ENCODE measurements at places on chromosomes 1 and 21. TPM values are rescaled to one million over a fixed set of nuclear protein-coding genes. Genes with fewer than 3 reads are reported as not detected.
A peak's percentile ranks its signal among the peaks of the same experiment; 100 is the strongest.

DNA sequence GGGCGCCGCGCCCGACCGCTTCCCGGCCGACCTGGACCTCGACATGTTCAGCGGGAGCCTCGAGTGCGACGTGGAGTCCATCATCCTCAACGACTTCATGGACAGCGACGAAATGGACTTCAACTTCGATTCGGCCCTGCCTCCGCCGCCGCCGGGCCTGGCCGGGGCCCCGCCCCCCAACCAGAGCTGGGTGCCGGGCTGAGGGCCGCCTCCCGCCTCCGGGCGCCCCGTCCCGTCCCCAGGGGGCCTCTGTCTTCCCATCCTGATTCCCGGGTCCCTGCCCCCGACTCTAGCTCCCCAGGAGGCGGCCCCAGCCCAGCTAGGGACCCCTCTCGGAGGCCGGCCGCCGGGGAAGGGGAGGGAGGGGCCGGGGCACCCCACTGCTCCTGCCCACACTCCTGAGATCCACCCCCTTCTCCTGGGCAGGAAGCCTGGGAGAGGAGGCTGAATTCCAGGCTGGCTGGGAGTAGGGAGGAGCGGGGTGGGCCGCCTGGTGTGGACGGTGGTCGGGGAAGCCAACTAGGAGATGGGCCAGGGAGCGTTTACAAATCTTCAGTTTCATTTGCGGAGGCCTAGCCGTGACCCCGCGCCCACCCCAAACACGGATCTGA, 21.4 kb downstream of the FOXO6 start:
- H3K27me3 ChIP-seq = peaks cover 55% of the 10 kb centered on the region
- H3K4me3 ChIP-seq = peak overlapping the region; percentile 56
- peaks cover 13% of the 10 kb centered on the region for H3K4me1 ChIP-seq
- no peak for DNase-seq

GRCh38 chr1:169110689-169111447, 4.4 kb downstream of the ATP1B1 start:
- no peak for DNase-seq
- peaks cover 10% of the 10 kb centered on the region for H3K36me3 ChIP-seq
- H3K27ac ChIP-seq = no peak overlapping the region
- no peak overlapping the region for H3K4me3 ChIP-seq

DNA sequence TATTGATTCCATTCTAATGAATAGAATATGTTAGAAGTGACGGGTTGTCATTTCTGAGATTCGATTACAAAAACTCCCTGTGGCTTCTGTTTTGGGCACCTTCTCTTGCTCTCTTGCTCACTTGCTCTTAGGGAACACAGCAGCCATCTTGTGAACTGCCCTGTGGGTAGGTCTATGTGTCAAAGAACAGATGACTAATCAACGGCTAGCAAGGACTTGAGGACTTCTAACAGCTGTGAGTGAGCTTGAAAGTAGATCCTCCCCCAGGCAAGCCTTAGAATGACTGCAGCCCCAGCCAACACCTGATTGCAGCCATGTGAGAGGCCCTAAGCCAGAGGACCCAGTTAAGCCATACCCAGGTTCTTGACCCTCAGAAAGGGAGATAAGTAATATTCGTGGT, 49.3 kb downstream of the AZIN2 start:
- no peaks in the 10 kb centered on the region for H3K27me3 ChIP-seq
- H3K4me1 ChIP-seq = peaks cover 43% of the 10 kb centered on the region
- peak; percentile 43 for DNase-seq
- H3K27ac ChIP-seq = peak overlapping the region; percentile 27

DNA sequence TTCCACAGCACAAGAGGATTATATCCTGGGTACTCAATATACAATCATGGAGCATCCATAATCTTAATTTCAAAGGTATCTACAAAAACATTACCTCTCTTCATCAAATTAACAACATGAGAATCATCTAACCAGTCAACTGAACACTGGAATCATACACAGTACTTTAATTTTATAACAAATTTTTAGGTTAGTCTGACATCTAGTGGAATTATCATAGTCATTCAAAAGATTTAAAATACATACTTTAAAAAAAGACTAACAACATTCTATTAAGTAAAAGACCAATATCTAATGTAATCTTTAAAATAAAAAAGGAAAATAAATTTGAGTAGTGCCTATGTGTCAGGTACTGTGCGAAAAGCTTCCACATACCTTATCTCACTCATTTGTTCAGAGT, 16.8 kb upstream of the SH3GLB1 start:
- H3K4me1 ChIP-seq = no peaks in the 10 kb centered on the region
- H3K27me3 ChIP-seq = no peaks in the 10 kb centered on the region
- no peaks in the 10 kb centered on the region for H3K36me3 ChIP-seq
- no peak overlapping the region for H3K4me3 ChIP-seq

Gene CNIH4
- 34.7 TPM for total RNA-seq

Gene KRTAP21-2
- total RNA-seq = not detected

DNA sequence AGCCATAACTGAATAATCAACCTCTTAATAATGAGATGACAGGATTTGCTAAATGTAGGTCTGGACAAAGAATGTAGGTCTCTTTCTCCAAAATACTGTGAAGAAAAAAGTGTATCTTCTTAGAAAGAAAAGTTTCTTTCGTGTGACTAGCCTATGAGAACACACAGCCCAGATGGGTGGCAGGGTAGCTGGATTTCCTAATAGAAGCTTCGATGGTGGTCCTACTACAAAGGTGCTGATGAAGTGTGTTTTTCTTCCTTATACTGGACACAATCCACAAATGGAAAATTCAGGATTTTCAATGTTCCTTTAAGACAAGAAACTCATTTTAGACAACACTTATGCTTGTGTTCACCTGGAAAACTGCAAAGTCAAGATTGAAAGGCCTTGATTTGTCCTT, 90.2 kb upstream of the ZNHIT6 start:
- H3K4me3 ChIP-seq = no peak overlapping the region
- peaks cover 5% of the 10 kb centered on the region for H3K27me3 ChIP-seq
- DNase-seq = no peak

Gene CFHR1
- total RNA-seq = not detected

Gene TMEM183A
- 80.3 TPM for total RNA-seq

Gene MYBPH
- not detected for total RNA-seq

DNA sequence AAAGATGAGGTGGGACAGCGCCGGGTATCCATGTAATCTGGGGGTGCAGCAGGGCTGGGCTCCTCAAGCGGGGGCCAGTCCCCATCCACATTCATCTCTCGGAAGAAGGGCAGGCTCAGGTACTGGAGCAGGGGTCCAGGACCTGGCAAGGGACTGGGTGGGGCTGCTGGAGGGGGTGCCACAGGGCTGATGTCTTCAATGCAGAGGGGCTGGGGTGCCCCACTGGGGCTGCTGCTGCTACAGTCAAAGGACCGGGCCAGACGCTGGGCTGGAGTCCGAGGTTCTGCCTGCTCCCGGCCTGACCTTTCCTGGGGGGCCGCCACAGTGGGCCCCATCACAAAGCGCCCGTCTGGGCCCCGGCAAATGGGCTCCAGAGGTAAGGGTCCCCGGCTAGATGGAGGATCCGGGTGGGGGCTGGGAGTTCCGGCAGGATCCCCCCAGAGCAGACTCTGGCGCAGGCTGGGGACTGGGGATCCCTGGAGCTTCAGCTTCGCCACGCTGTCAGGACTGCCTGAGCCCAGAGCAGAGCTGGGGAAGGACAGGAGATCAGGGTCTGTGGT, 3.3 kb upstream of the TAGLN2 start:
- no peak overlapping the region for H3K27ac ChIP-seq
- peaks cover 13% of the 10 kb centered on the region for H3K4me1 ChIP-seq
- DNase-seq = no peak
- H3K4me3 ChIP-seq = no peak overlapping the region
- H3K36me3 ChIP-seq = peaks cover 5% of the 10 kb centered on the region

- H3K27me3 ChIP-seq = no peaks in the 10 kb centered on the region
- H3K4me3 ChIP-seq = no peak overlapping the region
- no peak for DNase-seq
Measured at GRCh38 chr1:162736184-162736583, 54.3 kb upstream of the HSD17B7 start.

- no peak for DNase-seq
- no peaks in the 10 kb centered on the region for H3K36me3 ChIP-seq
- H3K4me1 ChIP-seq = no peaks in the 10 kb centered on the region
Measured at GRCh38 chr1:104163912-104164476, 414.3 kb downstream of the AMY1C start.

Gene LCE2C
- not detected for total RNA-seq

Gene WDR64
- not detected for total RNA-seq

DNA sequence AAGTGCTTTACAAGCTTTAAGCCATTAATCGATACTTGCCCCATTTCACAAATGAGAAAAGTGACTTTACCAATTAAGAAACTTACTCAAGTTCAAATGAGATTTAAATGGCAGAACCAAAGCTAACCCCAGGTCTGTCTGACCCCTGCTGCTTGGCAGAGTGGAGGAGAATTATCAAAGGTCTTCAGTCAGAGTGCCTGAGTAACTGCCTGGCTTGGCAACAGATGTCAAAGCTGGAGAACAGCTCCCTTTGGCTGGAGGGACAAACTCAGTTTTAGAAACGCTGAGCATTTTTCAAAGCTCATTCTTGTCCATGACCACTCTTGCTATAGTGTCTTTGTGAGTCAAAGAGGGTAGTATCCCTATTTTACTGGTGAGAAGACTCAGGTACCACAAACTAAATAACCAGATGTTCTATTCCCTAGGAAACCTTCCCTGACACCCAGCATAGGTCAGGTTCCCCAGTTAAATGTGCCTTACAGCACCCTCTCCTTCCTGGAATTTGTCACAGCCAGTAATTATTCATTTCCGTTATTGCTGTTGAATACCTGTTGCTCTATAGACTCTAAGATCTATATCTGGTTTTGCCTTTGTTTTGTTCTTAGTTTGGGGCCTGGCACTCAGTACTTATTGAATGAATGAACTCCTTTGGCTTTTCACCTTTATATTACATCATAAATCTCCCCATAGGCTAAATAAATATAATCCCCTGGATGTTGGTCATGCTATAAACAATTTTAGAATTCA, 5.0 kb upstream of the BCAR3 start:
- H3K36me3 ChIP-seq = no peaks in the 10 kb centered on the region
- H3K4me1 ChIP-seq = peaks cover 4% of the 10 kb centered on the region
- DNase-seq = no peak
- no peak overlapping the region for H3K27ac ChIP-seq
- H3K4me3 ChIP-seq = no peak overlapping the region

DNA sequence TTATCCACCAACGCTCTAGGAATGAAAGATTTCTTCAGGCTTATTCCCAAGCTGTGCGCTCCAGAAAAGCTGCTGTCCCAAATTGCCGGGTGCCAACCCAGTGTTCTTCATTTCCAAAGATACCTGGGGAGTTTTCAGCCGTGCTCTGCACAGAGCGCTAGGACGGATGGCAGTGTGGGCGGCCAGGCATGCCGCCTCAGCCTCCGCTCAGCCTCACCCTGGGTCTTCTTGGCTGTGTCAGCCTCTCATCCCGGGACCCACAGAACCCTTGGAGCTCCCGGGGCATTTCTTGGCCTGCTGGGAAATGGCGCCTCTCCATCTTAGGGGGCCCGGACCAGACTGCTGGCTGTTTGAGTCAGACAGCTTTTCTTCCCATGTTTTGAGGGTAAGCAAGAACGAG, 116.9 kb upstream of the SLC25A33 start:
- no peak overlapping the region for H3K4me3 ChIP-seq
- peaks cover 41% of the 10 kb centered on the region for H3K4me1 ChIP-seq
- no peak for DNase-seq

- no peaks in the 10 kb centered on the region for H3K27me3 ChIP-seq
- H3K36me3 ChIP-seq = peaks cover 2% of the 10 kb centered on the region
- H3K27ac ChIP-seq = no peak within 1 kb of the TSS
- no peak within 1 kb of the TSS for H3K4me3 ChIP-seq
Measured at GRCh38 chr1:113978863-113979702, at the start of gene OLFML3. OLFML3 (plus strand) TSS chr1:113979474; CDS start chr1:113979517, 43 bp downstream.

GRCh38 chr1:68294367-68295066, 62.2 kb upstream of the WLS start:
- no peak overlapping the region for H3K27ac ChIP-seq
- H3K4me3 ChIP-seq = no peak overlapping the region
- no peak for DNase-seq
- peaks cover 6% of the 10 kb centered on the region for H3K27me3 ChIP-seq

DNA sequence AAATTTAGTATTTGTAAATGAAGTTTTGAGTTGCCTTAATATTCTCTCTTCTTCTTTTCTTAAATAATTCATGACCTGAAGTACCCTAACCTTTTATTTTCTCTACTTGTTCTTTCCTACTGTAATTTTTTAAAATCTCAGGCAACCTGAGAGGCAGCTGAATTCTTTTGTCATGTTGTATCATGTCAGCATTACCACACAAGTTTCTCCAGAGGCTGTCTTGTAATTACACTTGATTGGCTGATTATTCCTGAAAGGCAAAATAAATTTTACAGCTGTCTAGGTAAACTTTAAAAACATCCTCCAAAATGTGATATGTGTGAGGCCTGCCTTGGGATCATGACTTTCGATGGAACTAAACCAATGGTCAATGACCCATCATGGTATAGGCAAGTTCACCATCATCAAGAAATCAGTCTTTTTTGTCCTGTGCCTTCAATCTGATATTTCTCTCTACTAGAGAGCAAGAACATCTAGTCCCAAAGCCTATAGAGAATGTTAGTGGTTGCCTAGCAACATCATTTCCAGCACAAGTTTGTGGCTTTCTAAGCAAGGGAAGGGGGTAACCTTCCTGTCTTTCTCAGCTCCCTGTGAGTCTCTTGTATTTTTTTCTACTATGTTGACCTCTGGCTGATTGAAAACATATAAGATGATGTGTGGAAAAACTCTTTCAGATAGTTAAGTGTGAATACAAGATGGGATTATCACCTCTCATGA, 115.5 kb downstream of the GABPA start:
- H3K36me3 ChIP-seq = no peaks in the 10 kb centered on the region
- no peaks in the 10 kb centered on the region for H3K27me3 ChIP-seq
- no peak for DNase-seq
- no peak overlapping the region for H3K27ac ChIP-seq
- no peak overlapping the region for H3K4me3 ChIP-seq
- no peaks in the 10 kb centered on the region for H3K4me1 ChIP-seq

Gene CHIA
- total RNA-seq = not detected

DNA sequence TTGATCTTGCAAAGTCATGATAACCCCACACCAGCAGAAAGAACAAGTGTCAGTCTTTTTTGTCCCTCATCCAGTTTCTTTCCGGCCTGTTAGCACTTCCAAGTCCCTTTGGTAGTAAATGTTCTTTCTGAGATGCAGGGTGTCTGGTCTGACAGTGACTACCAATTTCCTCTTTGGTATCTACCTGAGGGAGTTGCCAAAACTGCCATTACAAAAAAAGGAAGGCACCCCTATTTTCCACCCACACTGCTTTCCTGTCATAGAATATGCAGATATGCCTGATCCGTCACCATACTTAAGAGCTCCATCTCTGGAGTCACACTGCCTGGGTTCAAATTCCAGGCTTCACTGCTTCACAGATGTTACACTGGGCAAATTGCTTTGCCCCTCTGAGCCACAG, 72.4 kb downstream of the ZNF281 start:
- H3K27me3 ChIP-seq = no peaks in the 10 kb centered on the region
- H3K4me3 ChIP-seq = no peak overlapping the region
- DNase-seq = peak; percentile 15
- H3K36me3 ChIP-seq = no peaks in the 10 kb centered on the region

Measured in activated naive CD4-positive, alpha-beta T cell treated with anti-CD3 and anti-CD28 coated beads for 36 hours (primary cell).